ENCODE measurements at places on chromosomes 2 and 18. TPM values are rescaled to one million over a fixed set of nuclear protein-coding genes. Genes with fewer than 3 reads are reported as not detected.

The CFC1 gene
- total RNA-seq, result 25.5 TPM

The ECEL1 gene
- 7.8 TPM for total RNA-seq

The CD302 gene
- 4.2 TPM for total RNA-seq

GRCh38 chr2:61771904-61772845 lies 81.7 kb downstream of the FAM161A start:
- no peaks in the 10 kb centered on the region for H3K36me3 ChIP-seq
- H3K27ac ChIP-seq, result no peak overlapping the region
- H3K4me1 ChIP-seq, result no peaks in the 10 kb centered on the region
- peaks cover 16% of the 10 kb centered on the region for H3K27me3 ChIP-seq
- H3K4me3 ChIP-seq, result no peak overlapping the region

GRCh38 chr2:75033516-75033915 lies 75.1 kb downstream of the POLE4 start:
- no peaks in the 10 kb centered on the region for H3K27me3 ChIP-seq
- no peak overlapping the region for H3K27ac ChIP-seq
- no peaks in the 10 kb centered on the region for H3K4me1 ChIP-seq

DNA sequence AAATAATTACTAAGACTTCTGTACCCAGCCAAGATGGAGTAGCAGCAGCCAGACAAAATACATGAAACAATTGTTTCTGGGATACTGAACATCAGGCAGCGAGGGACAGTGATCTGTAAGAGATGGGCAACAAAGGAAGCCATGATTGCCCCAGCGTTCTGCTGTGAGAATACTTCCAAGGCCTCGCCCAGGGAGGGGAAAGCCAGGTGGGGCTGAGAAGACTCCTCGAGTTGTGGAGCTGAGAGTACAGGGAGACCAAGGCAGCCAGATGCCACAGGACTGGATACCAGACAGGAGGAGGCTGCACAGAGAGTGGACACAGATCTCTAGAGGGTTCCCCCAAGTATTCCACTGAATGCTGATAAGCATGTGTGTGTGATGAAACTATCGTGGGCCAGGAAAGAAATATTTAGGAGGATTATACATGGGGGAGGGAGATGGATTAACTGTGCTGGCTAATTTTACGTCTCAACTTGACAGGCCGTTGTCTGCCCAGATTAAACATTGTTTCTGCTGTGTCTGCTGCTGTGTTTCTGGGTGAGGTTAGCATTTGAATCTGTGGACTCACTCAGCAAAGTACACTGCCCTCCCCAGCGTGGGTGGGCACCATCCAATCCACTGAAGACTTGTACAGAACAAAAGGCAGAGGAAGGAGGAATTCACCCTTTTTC lies 10.2 kb upstream of the LIMS2 start:
- peaks cover 18% of the 10 kb centered on the region for H3K27me3 ChIP-seq
- H3K36me3 ChIP-seq, result no peaks in the 10 kb centered on the region
- DNase-seq, result no peak
- H3K4me3 ChIP-seq, result no peak overlapping the region
- H3K27ac ChIP-seq, result no peak overlapping the region
- no peaks in the 10 kb centered on the region for H3K4me1 ChIP-seq

DNA sequence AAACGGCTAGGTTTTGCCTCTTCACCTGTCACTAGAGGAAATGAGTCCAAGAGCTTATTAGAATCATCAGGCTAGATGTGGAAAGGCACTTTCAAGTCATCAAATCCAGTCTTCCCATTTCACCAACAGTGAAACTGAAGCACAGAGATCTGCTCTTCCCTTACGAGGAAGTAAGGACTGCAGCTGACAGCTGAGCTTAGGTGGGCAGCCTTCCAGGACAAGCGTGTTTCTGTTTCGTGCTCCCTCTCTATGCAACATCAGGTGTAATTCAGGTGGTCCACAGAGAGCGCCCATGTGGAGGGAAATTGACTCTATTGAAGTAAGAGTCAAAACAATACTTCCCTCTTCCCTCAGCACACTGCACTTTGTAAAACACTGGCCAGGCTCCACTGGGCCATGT lies 5.5 kb downstream of the CYRIA start:
- no peak for DNase-seq
- H3K36me3 ChIP-seq, result peaks cover 3% of the 10 kb centered on the region
- H3K27ac ChIP-seq, result no peak overlapping the region
- H3K27me3 ChIP-seq, result peaks cover 14% of the 10 kb centered on the region
- no peak overlapping the region for H3K4me3 ChIP-seq
- peaks cover 15% of the 10 kb centered on the region for H3K4me1 ChIP-seq

DNA sequence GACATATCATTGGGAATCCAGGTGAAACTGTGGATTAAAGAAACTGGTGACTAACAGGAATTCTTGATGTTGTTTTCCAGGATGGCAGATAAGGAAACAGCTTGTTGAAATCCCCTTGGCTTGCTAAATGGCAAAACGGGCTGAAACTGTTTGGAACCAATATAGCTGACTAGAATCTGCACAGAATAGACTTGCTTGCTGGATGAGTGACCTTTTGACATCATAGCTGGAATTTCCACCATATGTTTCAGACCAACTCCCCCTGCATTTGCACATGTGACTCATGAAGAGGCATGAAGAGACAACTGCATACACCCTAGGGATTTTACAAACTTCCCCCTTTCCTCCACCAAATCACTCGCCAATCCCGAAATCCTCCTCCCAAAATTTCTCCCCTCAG lies 87.7 kb upstream of the LYPD1 start:
- no peaks in the 10 kb centered on the region for H3K36me3 ChIP-seq
- H3K4me3 ChIP-seq, result no peak overlapping the region
- H3K27me3 ChIP-seq, result no peaks in the 10 kb centered on the region
- H3K27ac ChIP-seq, result no peak overlapping the region
- H3K4me1 ChIP-seq, result peaks cover 14% of the 10 kb centered on the region
- no peak for DNase-seq

DNA sequence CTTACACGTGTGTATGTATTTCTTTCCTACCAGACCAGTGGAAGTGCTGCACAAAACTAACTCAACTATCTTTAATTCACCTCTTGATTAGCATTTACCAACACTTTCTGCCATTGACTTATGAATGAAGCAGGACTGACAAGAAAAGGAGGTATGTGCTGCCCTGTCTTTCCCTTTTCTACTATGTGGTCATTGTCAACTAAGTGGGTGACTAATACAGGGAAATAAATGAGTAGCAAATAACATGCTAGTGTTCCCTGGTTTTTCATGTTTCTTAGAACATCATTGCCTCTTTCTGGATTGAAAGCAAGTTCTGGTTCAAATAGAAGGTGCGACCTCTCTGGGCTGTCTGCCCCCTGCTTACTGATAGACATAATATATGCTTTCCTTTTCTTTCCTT lies 58.0 kb downstream of the LINC00305 start:
- no peak overlapping the region for H3K4me3 ChIP-seq

- peak overlapping the region; percentile 100 for H3K4me3 ChIP-seq
- peaks cover 29% of the 10 kb centered on the region for H3K4me1 ChIP-seq
- H3K27me3 ChIP-seq, result no peaks in the 10 kb centered on the region
Measured at GRCh38 chr2:85353876-85354285, 447 bp downstream of the RETSAT start.

GRCh38 chr2:127170452-127171197 lies 49.5 kb downstream of the CYP27C1 start:
- H3K36me3 ChIP-seq, result no peaks in the 10 kb centered on the region
- H3K4me1 ChIP-seq, result peaks cover 16% of the 10 kb centered on the region
- no peak for DNase-seq
- H3K27me3 ChIP-seq, result peaks cover 4% of the 10 kb centered on the region
- no peak overlapping the region for H3K27ac ChIP-seq

DNA sequence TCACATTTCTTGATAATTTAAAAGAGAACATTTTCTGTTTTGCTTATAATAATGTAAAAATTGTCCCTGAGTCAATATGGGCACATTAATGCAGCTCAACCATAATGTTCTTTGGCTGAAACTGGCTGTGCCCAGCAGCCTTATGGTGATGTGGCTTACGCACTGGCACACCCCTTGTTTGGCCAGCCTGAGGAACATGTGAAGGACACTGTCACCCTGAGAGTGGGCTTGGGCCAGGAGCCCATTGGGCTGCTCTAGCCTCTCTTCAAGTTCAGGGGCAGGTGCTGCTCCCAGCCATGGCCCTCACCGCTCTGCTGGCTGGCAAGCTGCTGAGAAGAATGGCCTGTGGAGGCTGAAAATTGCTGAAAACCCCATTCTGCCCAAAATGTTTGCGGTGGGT lies 37.5 kb downstream of the MRPL33 start:
- no peaks in the 10 kb centered on the region for H3K36me3 ChIP-seq
- H3K4me1 ChIP-seq, result no peaks in the 10 kb centered on the region
- H3K27ac ChIP-seq, result no peak overlapping the region
- no peak overlapping the region for H3K4me3 ChIP-seq
- no peak for DNase-seq

DNA sequence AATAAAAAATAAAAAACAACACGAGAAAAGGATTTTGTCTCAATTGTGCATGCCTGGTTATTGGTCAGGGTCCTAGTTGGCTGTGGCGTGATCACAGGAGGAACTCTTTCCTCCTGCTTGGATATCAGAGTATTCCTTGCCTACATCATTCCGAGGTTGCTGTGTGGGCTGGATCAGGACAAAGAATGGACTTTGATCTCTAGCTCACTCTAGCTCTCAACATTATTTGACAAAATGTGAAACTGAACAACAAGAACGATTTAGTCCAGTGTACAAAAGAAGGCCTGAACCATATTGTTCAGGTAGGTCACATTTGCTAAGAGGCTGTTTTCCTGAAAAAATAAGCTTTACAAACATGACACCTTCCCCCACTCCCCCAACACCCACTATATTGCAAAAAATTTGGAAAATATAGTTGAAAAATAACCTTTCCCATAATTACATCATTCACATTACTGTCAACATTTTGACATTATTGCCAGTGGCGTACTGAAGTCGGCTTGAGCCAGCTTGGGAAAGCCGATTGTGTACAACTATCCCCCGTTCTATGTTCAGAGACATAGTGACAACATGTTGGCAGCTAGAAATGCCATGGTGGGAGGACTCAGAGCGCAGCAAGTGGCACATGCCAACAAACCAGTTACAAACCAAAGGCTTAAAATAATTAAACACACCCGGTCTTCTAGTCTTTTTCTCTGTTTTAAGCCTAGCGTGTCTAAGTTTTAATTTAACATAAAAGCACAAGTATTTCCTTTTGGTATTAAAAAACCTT lies 179.0 kb downstream of the LPIN1 start:
- DNase-seq, result no peak
- peaks cover 19% of the 10 kb centered on the region for H3K4me1 ChIP-seq
- peaks cover 3% of the 10 kb centered on the region for H3K27me3 ChIP-seq
- no peak overlapping the region for H3K27ac ChIP-seq

- no peak overlapping the region for H3K27ac ChIP-seq
- peaks cover 3% of the 10 kb centered on the region for H3K27me3 ChIP-seq
- no peak overlapping the region for H3K4me3 ChIP-seq
- H3K36me3 ChIP-seq, result peaks cover 4% of the 10 kb centered on the region
- no peaks in the 10 kb centered on the region for H3K4me1 ChIP-seq
Measured at GRCh38 chr2:238457927-238458324, 31.2 kb downstream of the ASB1 start.

- H3K27ac ChIP-seq, result no peak overlapping the region
- no peak overlapping the region for H3K4me3 ChIP-seq
- no peaks in the 10 kb centered on the region for H3K27me3 ChIP-seq
- peaks cover 37% of the 10 kb centered on the region for H3K4me1 ChIP-seq
- H3K36me3 ChIP-seq, result no peaks in the 10 kb centered on the region
Measured at GRCh38 chr18:5461041-5461440, 82.8 kb downstream of the EPB41L3 start.
